Activated effector memory CD4-positive, alpha-beta T cell treated with Interleukin-2 at 50 U/mL for 16 hours (primary cell): ENCODE measurements at places on chromosomes 4 and X.

- DNase-seq = no peak
These were observed 662.5 kb downstream of the RAPGEF2 start for GRCh38 chr4:159765382-159765781.

DNA sequence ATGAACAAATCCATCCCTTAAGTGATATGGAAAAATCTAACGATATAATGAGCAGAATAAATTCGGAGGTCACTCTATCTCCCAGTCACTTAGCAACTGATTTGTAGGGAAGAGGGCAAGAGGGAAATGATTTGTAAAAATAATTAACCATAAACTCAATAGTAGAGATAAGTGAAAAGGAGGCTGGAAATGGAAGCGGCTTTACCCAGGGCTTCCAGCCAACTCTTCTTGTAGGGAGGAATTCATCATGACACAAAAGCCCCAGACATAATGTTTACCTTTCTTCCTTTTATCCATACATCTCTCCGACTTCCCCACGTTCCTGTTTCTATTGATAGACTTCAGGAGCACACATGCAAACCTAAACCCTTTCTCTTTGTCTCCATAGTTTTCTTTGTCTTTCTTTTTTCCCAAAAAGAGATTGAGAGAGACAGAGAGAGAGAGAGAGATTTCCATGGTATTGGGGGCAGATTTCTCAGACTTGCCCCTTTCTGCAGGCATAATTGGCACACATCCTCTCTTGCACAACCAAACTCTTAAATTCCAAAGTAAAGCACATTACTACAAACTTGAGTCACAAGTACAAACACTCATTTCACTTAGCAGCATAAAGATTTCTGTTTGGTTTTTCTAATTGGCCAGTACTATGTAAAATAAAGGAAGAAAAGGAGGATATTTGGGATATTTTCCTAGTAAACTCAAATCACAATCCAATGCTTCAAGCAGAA, 140.9 kb downstream of the MAPK10 start:
- no peak for DNase-seq

DNA sequence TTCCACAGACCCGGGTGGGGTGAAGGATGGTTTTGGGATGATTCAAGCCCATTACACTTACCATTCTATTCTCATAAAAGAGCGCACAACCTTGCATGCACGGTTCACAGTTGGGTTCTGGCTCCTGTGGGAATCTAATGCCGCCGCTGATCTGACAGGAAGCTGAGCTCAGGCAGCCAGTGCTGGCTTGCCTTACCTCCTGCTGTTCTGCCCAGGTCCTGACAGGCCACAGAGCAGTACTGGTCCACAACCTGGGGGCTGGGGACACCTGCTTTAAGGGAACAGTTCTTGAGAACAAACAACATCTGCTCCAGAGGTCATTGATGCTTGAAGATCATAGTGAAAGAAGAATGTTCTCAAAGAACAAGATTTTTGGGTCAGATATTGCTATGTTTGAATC, 8.0 kb upstream of the HS3ST1 start:
- DNase-seq = no peak

GRCh38 chrX:29528281-29528680, 687.1 kb upstream of the MAGEB2 start:
- DNase-seq = no peak

DNA sequence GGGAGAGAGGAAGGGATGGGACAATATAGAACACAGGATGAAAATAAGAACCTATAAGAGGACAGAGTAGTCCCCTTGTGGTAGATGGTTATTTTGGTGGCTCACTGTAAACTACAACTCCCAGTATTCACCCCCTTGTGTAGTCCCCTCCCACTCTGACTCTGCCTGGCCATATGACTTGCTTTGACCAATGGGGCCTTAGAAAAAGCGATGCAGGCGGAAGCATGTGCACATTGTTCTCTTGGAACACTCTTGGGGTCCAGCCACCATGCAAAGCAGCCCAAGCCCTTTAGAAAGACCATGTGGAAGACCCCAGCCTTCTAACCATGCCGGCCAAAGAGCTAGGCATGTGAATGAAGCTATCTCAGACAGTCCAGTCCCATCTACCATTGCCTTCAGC, 415.0 kb downstream of the BCOR start:
- DNase-seq = no peak

DNA sequence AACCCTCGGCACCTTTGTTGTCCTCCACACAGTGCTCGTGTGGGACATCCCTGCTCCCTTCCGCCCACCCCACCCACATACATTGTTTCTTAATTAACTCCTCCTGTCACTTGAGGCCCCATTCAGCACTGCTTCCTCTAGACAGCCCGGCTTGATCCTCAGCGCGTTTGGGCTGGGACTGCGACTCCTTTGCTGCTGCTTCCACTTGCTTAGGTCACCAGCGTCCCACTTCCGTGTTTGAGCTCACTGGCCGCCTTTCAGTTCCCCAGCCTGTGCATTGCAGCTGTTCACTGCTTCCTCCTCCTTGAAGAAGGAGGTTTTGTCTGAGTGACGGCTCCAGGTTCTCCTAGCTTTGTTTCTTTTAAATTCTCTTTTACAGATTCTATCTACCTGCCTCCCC, 16.1 kb downstream of the RNF4 start:
- DNase-seq = peak; percentile 50
